ENCODE measurements at places on chromosomes 1 and 21.

- no peak for DNase-seq
Observed at GRCh38 chr1:41325801-41326200, 35.4 kb upstream of the FOXO6 start.

GRCh38 chr1:67059346-67059745, 5.4 kb upstream of the SLC35D1 start:
- no peak for DNase-seq

GRCh38 chr1:151977662-151978230, 15.9 kb downstream of the S100A10 start:
- DNase-seq: no peak

- peak; percentile 58 for DNase-seq
Observed at GRCh38 chr1:91804546-91805023, 81.4 kb downstream of the TGFBR3 start.

- DNase-seq: no peak
Observed at GRCh38 chr21:34807881-34808568, 139.2 kb downstream of the CLIC6 start.

DNA sequence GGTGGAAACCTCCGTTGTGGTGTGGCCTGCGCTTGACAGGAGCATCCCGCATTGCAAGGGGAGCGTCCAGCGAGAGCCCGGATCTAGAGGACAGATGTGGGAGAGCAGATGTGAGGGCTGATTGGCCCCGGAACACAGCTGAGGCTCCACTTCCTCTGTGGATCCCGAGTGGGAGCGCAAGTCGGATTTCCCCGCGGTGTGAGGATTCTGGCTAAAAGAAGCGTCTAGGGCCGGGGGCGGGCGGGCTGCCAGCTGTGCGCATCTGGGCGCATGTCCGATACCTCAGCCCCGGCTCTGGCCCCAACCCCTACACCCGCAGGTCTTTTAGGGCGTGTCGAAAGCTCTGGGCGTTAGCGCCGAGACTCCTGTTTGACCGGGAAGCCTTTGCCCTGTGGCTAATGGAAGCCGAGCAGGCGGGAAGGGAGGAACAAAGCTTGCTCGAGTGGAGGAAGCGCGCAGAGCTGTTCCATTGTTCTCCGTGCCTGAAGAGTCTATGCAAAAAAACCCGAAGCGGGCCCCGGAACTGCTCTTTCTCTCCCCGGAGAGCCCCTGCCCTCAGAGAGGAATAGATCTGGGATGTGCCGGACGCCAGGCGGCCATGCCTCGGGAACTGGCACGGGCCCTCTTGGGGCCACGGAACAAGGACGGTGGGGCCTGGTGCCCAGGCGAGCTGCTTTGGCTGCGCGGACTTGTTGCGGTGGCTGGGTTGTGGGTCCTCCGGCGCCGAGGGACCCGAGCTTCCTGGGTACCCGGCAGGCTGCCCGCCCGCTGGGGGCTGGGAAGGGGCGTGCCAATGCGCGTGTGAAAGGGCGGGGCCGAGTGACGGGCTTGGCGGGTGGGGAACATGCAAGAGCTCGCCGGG, 111.1 kb downstream of the NAV1 start:
- DNase-seq: no peak

DNA sequence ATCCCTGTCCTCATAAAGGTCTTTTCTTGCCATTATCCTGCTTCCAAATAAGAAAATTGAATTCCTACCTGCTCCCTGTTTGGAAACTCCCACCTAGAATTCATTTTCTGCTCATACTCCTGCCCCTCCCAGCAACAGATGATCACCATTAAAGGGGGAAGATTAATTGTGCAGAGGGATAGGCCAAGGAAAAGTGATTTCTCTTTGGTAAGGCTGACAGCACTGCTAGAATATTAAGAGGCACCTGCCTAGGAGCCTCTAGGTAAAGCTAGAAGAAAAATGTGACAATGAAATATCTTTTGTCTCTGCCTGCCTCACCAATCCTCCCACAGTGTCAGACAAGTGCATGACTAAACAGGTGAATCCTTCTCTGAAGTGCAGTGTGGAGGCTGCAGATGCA, 77.0 kb upstream of the SPATA6 start:
- no peak for DNase-seq

DNA sequence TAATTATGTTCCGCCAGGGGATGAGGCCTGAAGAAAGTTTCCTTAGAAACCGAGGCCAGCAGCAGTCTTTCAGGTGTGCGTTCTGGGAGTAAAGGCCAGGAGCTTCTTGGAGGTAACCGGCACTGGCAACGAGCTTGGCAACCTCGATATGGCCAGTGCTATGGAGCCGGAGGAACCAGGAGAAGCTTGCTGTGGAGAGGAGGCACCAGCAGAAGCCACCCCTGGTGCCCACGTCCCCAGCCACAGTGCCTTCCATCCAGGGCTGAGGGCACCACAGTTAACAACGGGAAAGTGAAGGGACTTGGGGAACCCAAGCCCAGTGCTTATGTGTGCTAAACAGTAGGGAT, 41.5 kb upstream of the LIN9 start:
- DNase-seq: no peak

DNA sequence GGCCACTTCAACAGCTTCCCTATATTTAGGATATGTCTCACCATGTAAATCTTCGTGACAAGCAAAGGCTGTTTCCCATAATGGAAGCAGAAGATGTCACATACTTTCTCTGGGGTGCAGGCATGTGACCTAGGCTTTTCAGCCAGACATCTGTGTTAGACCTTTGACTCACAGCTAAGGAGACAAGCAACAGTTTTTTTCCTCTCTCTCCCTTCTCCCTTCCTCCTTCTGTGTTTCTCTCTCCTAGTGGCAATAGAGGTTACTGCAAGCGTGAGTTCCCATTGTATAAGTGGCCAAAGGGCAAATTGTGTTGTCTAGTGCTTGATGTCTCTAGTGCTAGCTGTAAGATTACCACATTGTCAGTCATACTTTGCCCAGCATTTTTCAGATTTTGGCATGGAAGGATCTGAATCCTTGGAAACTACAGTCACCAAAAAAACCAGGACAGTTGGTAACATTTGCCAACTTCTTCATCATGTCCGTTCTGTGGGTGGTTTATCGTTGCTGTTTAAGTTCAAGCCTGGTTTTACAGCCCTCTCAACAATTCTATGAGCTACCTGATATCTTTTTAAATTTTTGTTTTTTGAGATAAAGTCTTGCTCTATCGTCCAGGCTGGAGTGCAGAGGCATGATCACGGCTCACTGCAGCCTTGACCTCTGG, 44.4 kb upstream of the RABGAP1L start:
- no peak for DNase-seq

- DNase-seq: no peak
Observed at GRCh38 chr1:154938604-154939399, 2.3 kb upstream of the PMVK start.

Data from activated naive CD4-positive, alpha-beta T cell (primary cell).